MV-4-11 (cell line): ENCODE measurements at places on chromosomes 6 and 20.

DNA sequence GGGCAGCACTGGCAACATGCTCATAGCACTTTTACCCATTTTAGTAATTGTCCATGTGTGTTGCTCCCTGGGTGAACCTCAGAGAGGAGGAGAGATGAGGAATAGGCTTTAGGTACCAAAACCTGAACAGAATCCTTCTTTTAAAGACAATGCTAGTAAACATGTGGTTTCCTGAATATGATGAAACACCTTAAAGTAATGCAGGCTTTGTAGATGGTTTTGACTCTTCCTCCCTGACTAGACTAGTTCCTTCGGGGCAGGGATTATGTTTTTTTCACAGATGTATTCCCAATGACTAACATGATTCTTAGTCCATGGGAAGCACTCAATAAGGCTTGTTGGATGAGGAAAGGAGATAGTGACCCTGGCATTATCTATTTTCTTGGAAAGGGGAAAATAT is 367.6 kb upstream of the JAG1 start:
- DNase-seq = no peak

DNA sequence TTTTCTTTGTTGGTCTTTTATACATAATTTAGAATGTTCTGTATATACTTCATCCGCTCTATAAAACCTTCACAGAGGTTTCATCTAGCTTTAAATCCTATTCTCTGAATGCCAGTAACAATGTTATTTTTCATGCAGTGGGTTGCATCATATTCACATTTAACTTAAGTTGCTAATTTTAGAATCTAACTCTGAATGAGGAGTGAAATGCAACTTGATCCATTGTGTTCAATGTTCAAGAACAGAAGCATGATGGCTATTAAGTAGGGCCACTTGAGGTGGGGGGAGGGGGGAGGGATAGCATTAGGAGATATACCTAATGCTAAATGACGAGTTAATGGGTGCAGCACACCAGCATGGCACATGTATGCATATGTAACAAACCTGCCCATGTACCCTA is 224.5 kb downstream of the NKAIN2 start:
- no peak for DNase-seq

DNA sequence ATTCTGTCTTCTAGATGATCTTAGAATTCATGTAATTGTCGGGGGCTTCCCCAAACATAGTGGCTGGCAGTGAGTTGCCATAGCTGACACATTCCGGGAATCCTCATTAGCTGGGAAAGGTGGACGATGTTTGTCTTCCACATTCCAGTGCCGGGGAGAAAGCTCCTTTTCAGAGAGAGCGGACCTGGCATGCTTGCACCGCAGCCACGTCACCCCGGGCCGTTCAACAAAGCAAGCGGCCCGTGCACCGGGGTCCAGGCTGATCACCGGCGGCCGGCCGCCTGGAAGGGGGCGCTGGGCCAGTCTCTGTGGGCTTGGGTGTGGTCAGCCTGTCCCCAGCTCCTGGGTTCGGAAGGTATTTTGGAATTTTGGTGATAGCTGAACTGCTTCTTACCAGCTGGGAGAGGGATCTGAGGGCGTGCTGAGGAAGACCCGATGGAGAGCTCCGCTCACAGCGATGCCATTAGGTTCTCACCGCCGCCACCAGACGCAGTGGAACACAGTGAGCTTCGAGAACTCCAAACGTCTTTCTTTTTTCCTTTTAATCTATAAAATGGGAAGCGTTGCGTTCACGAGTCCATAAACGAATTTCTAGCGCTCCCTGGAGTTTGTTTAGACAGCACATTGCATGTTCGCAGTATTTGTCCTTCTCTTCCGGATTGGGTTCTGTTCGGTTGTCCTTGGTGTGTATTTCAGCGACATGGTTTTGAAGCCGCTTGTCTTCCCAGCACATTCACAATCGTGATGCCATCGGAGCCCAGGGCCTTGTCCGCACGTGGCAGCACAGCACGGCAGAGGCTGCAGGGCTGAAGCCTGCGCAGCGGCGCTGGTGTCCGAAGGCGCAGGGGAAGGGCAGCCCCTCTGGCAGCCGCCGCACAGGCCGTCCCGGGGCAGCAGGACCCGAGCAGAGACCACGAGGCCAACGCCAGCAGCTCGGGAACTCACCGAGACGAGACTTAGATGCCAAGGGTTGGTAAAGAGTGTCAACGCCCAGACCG is 557.6 kb downstream of the QKI start:
- no peak for DNase-seq

DNA sequence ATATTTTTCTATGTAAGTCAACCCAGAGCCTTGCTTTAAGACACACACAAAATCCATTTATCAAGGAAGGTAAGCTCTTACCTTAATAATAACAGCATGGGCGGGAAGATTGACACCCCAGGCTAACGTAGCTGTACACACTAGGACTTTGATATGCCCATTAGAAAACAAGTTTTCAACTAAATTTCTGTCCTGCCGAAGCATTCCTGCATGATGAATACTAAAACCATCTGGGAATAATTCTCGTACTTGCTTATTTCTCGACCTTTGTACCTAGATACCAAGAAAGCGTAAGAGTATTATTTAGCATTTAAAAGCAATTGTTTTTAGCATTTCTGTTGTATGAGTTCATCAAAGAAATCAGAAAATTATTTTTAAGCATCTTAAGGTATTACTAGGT is 197.5 kb upstream of the SIM1 start:
- DNase-seq = no peak

DNA sequence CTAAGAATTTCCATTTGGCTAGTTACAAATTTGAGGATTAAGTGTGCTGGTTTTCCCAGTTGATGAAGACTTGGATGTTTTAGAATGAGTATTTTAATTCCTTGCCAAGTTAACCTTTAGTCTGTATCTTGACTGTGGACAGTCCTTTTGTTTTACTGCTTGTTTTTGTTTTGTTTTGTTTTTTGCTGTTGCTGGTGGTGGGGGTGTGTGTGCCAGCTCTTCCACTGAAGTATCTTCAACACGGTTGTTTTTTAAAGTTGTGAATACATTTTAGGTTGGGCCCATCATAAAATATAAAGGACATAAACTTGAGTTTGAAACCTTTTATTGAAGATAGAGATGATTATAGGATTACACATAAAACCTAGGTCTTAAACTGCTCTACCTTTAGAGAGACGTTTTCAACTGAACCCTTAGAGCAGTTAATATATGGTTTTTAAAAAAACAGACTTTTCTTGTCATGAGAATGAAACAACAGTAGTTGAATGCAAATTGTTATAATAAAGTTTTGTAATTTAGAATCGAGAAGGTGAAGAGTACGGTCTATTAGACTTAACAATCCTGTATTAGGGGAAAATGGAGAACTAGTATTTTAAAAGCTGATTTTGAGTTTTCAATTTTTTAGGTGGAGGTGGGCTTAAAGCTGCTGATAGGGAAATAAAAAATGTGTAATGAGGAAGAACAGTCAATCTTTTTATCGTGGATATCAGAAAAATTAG is 4.0 kb downstream of the QKI start:
- DNase-seq = no peak

DNA sequence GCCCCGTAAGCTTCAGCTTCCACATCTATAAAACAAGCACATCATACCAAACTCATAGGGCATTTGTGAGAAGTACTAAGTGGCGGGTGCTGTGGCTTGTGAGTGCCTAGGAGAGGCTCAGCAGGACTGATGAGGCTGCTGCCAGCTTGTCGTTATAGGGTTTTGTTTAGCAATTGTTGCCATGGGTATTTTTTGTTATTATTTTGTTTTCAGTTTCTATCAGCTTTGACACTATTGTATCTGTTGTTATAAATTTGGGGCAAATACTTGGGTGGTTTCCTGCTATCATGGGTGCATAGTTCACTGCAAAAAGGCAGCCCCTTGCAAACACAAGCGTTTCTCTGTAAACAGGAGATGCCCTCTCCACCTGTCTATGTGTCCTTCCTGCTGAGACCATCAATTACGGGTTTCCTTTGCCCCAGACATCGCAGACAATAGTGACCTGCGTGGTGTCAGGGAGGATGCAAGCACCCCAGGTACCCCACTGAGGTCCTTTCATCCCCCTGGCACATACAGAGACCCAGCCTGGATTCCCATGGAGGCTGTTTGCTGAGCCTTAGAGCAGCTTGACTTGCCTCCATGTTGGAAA is 3.1 kb upstream of the CCDC167 start:
- no peak for DNase-seq

- no peak for DNase-seq
These were observed 174.5 kb upstream of the TAB2 start for GRCh38 chr6:149142924-149143429.

DNA sequence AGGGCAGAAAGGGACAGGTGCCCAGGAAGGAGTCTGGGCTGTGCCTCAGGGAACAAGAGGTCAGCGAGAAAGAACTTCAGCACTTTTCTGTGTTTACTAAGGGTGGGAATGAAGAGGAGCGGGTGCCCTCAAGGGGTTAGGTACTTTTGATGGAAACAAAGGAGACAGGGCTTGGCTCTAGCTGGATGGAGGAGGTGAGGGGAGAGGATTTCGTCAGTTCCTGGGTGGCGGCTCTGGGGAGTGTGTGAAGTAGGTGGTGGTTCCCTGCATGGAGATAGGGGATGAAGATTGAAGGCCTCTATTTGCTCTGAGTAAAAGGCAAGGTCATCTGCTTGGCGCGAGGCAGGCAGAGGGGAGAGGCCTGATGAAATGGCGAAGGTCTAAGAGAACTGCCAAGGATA is 40.0 kb upstream of the ANKRD60 start:
- DNase-seq = no peak

- no peak for DNase-seq
These were observed 794.3 kb downstream of the PHF3 start for GRCh38 chr6:64429926-64430325.

DNA sequence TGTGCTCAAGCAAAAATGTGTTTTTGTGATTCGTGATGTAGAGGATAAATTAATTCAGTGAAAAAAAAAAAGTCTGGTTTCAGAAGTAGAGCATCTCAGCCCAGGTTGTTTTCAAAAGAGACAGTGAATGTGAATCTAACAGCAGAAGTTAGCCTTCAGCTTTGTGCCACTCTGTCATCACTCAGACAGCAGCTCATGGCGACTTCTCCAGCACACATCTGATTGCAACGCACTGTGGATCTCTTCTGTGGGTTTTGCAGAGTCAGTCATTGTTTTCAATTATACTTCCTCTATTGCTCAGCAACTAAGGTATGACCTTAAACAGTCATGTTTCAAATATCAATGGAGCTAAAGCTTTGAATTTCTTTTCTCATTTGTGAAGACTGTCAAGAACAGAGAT is 335.5 kb upstream of the POU3F2 start:
- DNase-seq = peak; percentile 23
